ENCODE measurements at places on chromosomes 3 and 15.

DNA sequence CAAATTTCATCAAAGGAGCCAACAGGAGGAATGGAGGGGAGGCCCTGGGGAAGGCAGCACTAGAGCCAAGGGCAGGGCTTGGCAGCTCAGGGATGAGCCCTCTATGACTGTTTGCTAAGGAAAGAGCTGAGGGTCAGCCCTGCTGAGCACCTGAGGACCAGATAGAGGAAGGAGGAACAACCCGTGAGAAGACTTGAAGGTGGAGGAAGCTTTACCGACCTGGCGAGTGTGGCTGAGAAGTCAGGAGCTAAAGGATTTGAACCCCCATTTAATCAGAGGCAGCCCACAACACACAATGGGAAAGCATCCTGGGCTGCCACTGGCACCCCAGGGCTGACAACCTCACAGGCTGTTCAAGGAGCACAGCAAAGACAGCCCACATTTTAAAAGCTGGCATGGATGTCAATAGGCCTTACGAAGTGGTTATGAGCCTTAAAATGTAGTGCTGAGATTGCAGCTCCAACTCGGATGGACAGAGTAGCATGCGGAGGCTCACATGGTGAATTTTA lies 20.7 kb upstream of the LRRC2 start:
- DNase-seq, result no peak

- no peak for DNase-seq
Observed at GRCh38 chr15:51281368-51281967, 56.9 kb downstream of the CYP19A1 start.

DNA sequence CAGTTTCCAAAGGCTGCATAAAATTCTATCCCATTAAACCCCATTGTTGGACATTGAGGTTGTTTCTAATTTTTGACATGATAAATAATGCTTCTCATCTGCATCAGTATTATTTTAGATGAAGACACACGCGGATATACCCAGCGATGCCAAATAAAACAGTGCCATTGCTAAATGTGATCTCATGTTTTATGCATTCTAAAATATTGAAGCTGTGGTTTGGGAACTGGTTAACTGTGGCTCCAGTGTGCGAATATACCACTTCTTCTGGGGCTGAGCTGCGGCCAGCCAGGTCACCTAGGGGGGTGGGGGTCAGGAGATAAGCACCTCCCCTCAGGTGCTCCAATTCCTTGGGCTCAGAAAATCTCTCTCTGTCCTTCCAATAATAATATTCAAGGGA lies 230.0 kb downstream of the ADAMTS9 start:
- no peak for DNase-seq

- no peak for DNase-seq
Observed at GRCh38 chr15:85036716-85037115, 55.1 kb downstream of the PDE8A start.

DNA sequence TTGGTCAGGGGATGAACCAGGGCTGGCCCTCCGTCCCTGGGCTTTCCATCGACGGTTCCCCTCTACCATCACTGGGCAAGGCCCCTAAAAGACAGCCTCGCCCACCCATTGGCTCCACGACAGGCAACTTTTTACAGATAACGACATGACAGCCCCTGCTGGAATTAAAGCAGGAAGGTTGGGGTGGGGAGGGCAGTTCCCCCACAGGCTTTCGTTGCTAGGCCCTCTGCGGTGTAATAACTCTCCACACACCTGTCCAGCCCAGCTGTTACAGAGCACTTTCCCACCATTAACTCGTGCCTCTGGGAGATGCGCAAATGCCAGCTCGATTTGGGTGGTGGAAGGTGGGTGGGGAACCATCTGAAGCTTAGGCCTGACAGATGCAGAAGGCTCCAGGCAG lies 264.2 kb upstream of the TLE3 start:
- DNase-seq, result no peak

- DNase-seq, result no peak
Observed at GRCh38 chr3:197458179-197458707, 97.5 kb downstream of the BDH1 start.

DNA sequence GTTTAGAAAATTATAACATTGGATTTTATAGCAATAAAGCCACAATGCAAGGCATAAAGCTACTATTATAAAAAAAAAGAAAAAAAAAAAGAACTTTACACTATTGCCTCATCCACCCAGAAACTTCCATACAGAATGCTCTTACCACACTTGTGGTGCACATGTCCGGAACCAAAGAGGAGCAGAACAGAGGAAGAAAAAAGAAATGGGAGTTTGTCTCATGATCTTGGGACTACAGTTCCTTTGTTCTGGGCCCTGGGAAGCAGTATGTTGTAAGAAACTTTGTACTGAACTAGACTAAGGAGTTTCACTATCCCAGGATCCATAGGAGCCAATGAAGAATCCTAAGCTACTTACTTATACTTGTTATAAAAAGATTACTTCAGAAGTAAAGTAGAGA lies 36.1 kb downstream of the FMN1 start:
- DNase-seq, result no peak

DNA sequence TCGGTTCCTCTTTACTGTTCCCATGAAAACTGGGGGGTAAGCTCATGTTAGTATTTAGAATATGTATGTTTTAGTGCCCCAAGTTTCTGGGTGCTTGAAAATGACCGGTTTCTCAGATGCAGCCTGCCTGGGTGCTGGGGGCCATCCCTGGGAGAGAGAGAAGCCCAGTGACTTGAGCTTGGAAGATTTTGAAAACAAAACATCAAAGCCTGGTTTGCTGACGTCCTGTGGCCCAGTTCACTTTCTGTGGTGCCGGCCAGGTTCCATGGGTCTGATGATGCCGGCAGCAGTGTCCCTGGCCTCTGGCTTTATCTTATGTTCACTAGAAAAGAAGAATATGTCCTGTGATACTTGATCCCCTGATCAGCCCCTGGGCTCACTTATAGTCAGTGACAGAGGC lies 17.1 kb downstream of the APBA2 start:
- DNase-seq, result no peak

DNA sequence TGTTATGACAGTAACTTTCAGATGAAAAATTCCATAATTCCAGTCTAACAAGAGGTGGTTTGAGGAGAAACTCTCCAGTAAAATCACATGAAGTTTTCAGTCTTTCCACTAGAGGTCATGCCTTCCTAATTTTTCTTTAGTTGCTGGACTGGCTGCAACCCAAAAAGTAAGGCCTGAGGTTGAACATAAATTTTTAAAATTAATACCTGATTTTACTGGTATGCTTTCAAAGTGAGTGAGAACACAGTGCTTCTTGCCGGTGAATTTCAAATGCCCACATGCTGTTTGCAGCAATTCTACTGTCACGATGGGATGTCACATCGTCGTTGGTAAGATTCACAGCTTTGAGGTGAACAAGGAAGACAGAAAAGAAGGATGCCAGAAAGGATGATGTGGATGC lies 89.0 kb upstream of the FGF12 start:
- peak; percentile 39 for DNase-seq

All from NCI-H1436 (cell line).